ENCODE measurements at places on chromosomes 7 and 10.
A peak's percentile ranks its signal among the peaks of the same experiment; 100 is the strongest.

DNA sequence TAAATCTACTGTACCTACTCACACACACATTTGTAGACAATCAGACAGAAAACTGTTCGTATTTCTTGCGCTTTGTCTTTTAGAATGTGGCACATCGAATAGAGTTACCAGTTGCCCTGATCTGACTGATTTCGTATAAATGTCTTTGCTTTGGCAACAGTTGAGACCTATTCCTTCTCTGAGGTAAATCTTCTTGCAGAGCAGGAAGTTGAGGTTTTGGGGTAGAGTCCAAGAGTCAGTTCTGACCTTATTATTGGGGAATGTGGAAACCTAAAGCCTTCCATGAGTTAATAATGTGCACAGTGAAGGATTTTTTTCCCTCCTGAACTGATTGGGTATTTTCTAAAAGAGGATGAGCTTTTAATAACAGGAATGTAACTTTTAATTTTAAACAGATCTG, 135.3 kb downstream of the KIAA1217 start:
- peak; percentile 14 for DNase-seq

GRCh38 chr10:117410557-117410956, 35.3 kb upstream of the PDZD8 start:
- no peak for DNase-seq

DNA sequence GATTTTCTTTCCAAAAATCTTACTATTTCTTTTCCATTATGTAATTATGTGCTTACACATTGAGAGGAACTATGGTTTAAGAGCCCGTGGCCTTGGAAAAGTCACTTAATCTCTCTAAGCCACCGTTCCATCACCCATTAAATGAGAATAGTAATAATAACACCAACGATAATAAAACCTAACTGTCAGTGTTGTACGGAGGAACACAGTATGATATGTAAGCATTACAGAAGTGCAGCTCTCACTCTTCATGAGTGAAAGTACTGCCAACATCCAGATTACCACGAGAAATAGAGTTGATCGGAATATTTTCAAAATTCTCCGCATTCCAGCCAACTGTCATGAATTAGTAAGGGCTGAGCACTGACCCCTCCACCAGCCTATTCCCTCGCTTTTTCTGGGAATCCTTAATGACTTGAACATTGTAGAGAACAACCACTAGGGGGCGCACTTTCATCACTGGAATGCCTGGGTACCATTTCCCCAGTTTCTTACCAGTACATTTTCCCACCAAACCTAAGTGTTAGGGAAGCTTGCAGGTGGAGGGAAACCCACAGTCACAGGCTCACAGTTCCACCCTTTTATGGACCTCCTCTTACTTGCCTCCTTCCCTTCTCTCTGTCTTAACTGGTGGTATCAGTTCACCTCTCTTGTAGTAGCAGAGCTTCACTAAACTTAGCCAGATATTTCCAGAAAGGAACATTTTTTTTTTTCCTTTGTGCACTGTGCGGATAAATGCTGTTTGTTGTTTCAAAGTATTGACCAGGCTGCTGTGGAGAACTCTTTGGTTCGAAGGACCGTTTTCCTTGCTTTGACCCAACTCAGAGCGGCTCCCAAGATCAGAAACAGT, 27.8 kb downstream of the NKX2-3 start:
- peak; percentile 59 for DNase-seq

- no peak for DNase-seq
Observed at GRCh38 chr7:33971106-33971505, 65.8 kb downstream of the BMPER start.

- no peak for DNase-seq
Observed at GRCh38 chr7:67950321-67951083, 953.9 kb downstream of the TYW1 start.

GRCh38 chr7:88217675-88218428, 2.0 kb downstream of the SRI start:
- peak; percentile 33 for DNase-seq

GRCh38 chr7:130492523-130493274, 814 bp downstream of the MEST start:
- DNase-seq: no peak

DNA sequence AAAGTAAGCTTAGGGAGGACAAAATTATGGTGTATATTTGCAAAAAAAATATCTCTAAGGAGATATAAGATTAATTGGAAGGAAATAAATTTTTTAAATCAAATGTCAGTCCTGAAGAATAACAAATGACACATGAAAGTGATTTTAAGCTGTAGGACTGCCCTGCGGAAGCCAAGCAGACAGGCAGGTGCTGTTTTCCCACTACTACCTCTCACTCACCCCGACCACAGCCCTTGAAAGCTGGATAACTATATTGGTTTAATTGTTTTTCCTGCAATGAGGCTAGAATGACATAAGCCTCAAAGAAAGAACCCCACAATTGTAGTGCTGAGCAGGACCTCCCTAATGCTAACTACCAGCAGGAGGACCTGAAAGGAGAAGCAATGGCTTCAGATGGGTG, 68.6 kb upstream of the VIPR2 start:
- DNase-seq: no peak

DNA sequence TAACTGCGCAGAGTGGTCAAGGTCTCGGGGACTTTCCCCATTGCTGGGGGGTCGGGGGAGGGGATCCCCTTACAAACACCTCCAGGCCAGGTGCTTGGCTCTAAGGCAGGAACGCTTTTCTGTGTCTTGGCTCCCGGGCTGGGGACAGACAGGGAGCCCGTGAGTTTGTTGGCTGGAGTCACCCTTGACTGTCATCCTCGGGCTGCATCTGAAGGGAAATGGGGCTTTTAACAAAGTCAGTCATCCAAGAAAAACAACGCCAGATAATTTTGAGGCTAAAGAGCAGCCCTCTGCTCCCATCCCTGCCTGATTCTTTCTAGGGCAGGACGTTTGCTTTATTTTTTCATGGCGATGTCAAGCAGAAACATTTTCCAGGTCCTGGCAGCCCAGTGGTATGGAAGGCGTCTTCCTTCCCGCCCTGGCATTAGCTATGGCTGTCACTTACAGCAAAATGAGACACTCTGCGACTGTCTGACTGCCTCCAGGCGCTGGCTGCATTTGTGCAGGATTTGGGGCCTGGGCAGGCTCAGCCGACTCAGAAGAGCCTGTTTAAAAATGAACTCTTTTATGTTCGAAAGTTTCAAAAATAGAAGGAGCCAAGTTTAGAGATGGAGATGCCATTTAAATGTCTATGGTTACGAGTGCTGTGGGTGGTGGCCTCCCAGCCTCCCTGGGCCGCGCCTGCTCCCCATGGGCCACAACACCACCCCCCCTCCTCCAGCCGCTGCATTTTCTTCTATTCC, 54.7 kb upstream of the TNS3 start:
- no peak for DNase-seq

GRCh38 chr10:77987671-77988255, 41.6 kb downstream of the POLR3A start:
- no peak for DNase-seq

DNA sequence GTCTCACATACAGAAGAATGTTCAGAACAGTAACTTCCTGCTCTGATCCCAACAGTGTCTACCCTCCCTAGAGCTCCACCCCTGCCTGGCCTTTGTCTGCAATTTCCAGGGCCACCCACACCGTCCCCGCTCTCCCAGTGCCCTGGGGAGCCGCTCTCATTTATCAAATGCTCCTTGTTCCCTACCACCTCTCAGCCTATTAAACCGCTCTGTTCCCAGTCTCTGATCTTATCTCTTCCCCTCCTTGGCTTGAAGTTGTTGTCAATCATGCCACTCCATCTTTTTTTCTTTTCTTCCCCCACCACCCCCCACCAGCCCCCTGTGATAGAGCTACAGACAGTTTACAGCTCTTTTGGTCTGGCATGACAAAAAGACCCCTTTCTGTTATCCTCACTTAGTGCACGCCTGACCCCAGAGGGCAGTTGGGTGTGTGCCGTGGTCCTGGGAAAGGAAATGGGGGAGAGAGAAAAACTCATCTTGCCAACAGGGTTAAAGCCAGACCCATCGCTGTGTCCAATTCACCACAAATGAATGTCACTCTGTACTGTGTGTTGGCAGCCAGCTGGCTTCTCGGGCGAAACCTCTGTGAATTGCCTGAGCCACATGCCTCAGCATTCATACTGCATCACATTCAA, 28.8 kb upstream of the HECTD2 start:
- DNase-seq: no peak

DNA sequence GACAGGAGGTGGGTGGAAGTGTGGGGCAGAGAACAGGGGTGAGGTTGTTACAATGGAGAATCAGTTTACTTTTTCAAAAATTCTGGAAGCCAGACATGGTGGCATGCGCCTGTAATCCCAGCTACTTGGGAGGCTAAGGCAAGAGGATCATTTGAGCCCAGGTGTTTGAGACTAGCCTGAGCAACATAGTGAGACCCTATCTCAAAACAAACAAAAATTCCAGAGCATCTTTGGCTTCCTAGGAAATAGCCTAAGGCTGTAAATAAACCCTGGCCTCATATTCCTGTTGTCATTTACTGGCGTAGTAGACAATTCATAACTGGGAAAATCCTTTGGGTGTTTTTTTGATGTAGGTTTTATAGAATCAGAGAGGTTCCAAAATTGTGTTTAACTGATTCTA, 44.0 kb downstream of the GBF1 start:
- DNase-seq: no peak

GRCh38 chr7:148204639-148205304, 385.8 kb upstream of the C7orf33 start:
- DNase-seq: no peak

DNA sequence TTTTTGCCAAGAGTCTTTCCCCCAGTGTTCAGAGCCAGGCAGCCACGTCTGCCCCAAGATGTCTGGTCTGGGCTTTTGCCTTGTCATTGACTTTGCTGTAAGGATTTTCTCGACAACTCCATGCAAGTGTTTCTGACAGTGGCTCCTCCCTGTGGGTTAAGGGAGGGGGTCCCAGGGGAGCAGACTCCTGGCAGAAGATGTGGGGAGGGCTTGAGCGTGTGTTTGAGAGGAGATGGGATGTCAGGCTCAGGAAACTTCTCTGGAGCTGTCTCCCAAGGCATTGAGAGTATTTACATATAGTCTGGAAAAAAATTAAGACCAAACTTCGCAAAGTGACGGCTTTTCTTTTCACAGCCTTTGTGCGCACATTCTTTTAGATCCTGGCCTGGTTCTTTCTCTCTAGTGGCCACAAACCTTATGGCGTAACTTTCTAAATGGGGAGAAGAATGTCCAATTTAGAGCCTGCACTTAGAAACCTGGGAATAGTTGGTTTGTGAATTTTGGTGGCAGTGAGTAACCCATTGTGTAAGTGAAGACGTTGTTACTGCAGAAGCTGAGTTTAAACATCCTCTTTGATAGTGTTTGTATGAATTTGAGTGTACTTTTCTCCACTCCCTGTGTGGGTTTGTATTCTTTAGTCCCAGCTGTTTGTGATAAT, 201.5 kb downstream of the LRMDA start:
- no peak for DNase-seq

- DNase-seq: no peak
Observed at GRCh38 chr7:47479821-47480575, 101.9 kb downstream of the TNS3 start.

DNA sequence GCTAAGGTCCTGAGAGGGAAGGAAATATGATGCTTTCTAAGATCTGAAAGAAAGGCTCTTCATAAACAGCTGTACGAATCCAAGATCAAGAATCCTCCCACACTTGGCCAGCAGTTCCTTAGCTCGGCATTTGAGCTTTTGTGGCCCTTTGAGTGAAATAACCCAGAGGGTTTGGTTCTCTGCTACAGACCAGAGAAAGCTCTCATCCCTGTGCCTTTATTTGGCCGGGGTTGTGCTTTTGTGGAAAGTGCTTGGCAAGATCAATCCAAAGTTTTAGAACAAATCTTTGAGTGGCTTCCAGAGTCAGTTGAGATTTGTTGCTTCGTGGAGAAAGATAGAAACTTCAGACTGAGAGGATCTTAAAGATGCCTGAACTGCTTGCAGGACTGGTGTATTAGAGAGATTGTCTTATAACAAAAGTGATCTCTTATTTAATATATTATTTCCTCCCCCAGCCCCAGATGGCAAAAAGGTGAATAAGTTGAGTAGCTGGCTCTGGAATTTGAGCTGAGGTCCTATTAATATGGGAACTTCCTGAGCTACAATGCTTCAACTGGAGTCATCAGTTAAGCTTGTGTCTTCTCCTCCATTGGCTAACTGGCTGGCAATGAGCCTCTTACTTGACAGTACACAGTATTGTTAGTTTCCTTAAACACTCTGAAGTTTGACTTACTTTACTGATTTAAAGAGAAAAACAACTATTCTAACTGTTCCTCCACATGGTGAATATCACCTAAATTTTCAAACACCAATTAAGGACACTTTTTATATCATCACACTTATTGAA, 687.3 kb downstream of the MAGI2 start:
- DNase-seq: no peak

- DNase-seq: no peak
Observed at GRCh38 chr7:45715471-45716352, 141.5 kb downstream of the ADCY1 start.

GRCh38 chr7:45088146-45088701, 545 bp downstream of the NACAD start:
- no peak for DNase-seq

DNA sequence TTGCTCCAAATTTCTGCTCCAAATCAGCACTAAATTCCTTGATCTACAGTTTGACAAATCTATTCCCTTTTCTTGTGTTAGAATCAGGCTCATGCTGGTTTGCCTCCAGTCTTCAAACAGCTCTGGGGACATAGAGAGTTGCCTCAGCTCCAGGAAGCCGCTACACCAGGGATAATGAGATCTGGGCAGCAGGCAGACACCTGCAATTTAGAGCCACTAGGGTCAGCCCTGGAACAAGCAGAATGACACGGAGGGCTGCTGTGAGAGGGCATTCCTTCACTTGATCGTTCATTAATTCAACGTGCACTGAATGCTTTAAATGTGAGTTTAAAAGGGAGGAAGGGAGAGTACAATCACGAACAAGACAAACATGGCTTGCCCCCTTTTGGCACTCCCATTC, 3.7 kb upstream of the ELMO1 start:
- DNase-seq: no peak

GRCh38 chr7:95398155-95398940, 2.2 kb upstream of the PON3 start:
- no peak for DNase-seq

DNA sequence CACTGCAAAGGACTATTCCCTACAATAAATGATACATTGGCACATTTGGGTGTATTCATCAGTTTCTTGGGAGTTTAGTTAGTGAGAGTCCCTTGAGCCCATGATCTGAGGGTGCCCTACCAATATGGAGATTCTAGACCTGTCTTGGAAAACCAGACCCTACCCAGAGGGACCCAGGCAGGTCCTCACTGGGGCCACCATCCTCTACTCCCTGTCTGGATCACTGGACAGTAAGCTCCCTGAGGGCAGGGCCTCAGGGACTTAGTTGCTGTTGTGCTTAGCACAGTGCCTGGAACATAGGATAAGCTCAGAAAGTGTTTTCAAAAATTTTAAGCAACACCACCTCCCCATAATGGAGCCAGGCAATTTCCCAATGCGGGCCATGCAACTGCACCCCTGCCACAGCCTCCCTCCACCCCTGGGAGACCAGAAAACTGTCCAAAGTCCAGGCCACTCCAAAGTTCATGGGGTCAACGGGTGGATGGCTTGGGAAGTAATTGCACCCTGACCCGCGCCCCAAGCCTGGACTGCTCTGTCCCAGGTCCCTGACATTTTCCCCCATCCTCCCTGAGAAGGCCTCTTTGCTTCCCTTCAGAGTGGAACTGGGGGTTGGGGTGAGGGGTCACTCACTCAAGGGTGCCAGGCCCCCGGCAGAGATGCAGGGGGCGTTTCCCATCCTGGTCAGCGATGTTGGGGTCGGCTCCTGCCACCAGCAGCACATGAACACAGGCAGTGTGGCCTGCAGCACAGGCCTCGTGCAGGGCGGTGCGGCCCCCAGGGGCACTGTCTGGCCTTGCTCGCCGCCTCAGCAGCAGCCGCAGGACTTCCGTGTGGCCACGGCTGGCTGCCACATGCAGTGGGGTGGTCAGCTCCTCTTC, 1.0 kb downstream of the ASB10 start:
- DNase-seq: no peak

- DNase-seq: no peak
Observed at GRCh38 chr7:94031865-94032264, 27.7 kb upstream of the BET1 start.

All from RKO (cell line).